ENCODE measurements at places on chromosomes 6 and 20.

- no peak for DNase-seq
These were observed 492.3 kb downstream of the PREX1 start for GRCh38 chr20:48335308-48336050.

- DNase-seq = no peak
These were observed 10.8 kb downstream of the APMAP start for GRCh38 chr20:24981790-24982189.

GRCh38 chr6:9316831-9317230, 881.5 kb upstream of the SLC35B3 start:
- DNase-seq = no peak

- DNase-seq = no peak
These were observed 23.7 kb upstream of the MRGBP start for GRCh38 chr20:62772619-62772989.

DNA sequence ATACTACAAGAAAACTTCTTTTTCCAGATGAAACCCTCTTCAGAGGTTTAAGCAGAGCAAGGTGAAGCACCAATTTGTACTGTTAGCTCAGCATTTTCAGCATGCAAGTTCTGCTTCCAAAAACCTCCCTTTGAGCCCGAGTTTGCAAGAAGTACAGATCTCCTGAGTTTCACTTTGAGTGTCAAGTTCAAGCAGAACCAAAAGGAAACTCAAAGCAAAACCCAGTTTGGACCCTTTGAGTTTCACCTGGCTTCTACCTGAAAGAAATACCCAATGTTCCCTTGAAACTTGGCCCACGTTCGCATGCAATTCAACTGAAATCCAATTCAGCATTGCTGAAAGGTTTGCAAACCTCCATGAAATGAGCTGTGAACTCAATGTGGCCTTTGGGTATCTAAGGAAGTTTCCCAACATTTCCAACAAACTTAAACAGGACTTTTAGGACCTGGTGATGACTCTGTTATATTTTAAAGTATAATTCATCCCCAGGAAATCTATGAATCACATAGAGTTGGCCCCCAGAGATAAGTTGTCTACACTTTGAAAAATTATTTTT, 62.9 kb upstream of the HBS1L start:
- DNase-seq = no peak
